ENCODE measurements at places on chromosomes 3 and 15.

DNA sequence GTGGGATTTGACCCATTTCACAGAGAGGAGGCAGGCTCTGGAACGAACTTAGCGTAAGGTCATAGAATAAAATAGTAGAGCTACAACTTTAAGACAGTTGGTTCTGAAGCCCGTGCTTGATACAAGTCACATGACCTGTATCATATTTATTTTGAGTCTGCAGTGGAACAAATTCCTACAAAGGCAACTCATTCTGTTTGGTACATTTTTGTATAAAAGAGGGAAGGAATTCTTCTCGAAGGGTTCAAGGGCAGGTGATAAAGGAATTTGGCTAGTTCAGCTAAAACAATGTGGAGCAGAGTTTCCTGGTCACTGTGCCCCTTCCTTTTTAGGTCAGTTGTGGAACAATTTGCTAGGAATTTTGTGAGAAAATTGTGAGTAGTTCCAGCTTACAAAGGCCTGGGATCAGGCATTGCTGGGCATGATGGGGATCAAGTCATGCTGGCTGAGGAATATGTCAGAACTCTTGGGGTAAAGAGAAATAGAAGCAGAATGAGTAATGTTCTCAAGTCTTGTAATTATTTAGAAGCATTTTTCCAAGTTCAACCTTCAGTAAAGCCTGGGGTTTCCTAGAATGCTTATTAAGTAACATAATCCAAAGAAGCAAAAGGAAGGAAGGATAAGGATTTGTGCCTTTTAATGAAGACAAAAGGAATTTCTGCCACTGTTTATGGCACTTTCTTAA is 19.1 kb downstream of the USP3 start:
- no peak for DNase-seq

- DNase-seq, result no peak
Measured at GRCh38 chr15:101573951-101574350, 78.2 kb downstream of the TM2D3 start.

- DNase-seq, result no peak
Measured at GRCh38 chr15:42080919-42081830, 13.2 kb downstream of the PLA2G4D start.

- DNase-seq, result no peak
Measured at GRCh38 chr15:80730926-80731325, 35.8 kb downstream of the ABHD17C start.

DNA sequence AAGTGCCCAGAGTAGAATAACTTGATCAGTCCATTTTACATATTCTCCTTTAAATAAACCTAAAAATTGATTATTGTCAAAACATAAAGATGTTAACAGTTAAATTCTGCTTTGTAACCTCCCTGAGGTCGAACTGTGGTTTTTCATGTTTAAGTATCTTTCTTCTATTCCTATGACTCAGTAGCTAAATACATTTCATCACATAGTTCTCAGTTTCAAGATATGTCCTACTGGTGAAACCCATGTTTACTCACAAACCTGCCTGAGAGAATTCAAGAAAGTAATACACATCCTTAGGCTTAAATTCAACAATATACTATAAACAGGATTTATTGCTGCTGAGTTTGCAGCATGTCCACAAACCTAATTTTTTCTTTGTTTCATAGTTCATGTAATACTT is 692.9 kb downstream of the ZPLD1 start:
- DNase-seq, result peak; percentile 22

GRCh38 chr15:74549816-74550215 is 8.8 kb downstream of the ARID3B start:
- no peak for DNase-seq

DNA sequence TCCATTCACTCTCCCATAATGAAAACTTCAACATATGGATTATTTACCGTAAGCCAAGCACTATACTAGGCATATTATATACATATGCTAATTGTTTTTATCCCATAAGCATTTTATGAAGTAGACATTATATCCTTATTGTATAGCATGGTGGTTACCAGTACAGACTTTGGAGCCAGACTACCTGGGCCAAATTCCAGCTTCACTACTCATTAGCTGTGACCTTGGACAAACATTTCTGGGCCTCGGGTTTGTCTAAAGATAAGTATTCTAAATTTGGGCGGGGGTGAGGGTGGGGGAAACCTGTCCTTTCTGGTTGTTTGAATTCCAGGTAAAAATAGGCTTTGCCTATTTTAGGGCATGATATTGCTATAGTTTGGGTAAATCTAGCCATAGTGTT is 66.5 kb upstream of the P2RY1 start:
- no peak for DNase-seq
